ENCODE measurements at places on chromosomes 7 and 10.

DNA sequence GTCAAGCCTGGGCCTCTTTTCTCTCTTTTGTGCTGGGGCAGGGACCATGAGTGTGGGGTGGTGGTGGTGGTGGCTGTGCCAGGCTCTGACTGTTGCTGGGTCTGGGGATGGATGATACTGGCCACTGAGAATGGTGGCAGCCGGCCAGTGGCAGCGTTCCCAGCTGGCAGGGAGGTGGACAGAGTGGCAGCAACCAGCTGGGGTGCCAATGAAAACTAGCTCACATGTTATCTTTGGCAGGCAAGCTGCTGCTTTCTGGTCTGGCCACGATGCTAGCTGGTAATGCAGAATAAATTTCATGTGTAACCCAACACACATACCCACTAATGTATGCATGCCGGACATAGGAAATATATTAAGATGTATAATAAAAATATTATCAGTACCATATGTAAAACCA, 95.0 kb upstream of the SLC26A5 start:
- DNase-seq, result no peak

DNA sequence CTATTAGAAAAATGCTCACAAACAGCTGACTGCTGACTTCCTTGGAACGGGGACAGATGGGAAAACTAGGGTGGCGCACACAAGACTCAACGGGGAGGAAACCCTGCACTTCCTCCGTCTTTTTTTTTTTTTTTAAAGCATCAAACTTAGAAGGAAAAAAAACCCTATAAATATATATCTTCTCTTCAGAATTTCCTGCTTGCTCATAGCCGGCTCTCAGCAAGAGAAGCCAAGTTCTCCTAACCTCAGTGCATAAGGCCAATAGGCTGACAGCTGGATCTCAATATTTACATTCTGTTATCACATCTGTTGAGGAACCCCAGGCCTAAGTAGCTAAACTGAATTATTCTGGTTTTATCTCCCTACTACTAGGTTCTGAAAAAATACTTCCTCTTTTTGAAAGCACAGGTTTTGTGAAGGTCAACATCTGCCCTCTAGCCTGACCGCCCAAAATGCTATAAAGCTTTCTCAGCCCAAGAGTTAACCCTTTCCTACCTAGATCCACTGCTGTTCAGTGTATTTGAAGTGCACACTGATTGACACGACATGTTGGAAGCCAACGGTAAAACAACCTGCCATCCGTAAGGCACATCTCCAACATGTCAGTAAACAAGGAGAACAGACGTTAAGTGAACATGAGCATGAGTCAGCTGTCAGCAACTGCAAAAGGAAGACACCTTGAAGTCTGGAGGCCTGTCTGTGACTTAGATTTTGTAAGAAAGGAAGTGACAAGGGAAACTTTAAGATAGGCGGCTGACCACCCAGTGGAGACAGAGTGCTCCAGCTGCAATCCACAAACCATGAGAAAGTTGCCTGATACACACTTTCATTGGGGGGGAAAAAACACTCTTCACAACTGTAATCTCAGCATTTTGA, 83.8 kb downstream of the EBLN1 start:
- no peak for DNase-seq

GRCh38 chr7:158680754-158681153, 23.9 kb downstream of the NCAPG2 start:
- no peak for DNase-seq

GRCh38 chr10:101489355-101489754, 98.7 kb downstream of the POLL start:
- no peak for DNase-seq

- no peak for DNase-seq
Measured at GRCh38 chr10:60290558-60290957, 99.1 kb downstream of the ANK3 start.

- DNase-seq, result no peak
Measured at GRCh38 chr7:157472311-157473050, 135.7 kb downstream of the DNAJB6 start.

- no peak for DNase-seq
Measured at GRCh38 chr10:120515741-120516140, 58.7 kb downstream of the PLPP4 start.

DNA sequence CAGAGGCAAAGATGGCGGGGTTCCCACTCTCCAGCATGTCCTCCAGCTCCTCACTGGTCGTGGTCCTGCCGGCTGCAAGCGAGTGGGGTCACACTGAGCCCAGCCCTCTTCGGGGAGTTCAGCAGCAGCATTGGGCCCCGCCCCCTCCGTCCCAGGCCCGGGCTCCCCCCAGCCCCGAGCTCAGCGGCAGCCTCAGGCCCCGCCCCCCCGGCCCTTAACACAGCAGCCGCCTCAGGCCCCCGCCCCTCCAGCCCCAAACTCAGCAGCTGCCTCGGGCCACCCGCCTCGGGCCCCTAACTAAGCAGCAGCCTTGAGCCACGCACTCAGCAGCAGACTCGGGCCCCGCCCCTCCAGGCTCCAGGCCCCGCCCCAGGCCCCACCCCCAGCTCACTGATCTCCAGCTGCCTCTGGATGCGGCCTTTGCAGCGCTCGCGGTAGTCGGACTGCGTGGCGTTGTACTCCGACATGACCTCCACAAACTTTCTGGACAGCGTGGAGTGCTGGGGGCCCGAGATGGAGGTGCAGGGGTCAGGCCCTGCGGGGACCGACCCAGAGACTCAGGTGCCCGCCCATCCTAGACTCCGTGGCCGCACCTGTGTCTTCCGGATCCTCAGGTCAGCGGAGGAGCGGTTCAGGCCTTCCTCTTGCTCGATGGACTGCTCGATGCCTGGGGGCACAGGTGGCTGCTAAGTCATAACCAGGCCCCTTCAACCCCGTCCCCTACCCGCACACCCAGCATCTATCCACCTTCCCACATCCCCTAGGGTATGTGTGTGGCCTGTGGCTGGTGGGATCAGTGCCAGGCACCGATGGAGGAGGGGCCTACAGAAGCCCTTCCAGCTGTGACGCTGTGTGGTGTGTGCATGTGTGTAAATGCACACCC, 15.5 kb downstream of the STX1A start:
- DNase-seq, result peak; percentile 74

GRCh38 chr10:98338896-98339295, 70.9 kb upstream of the LOXL4 start:
- no peak for DNase-seq

- no peak for DNase-seq
Measured at GRCh38 chr7:122018032-122018431, 126.0 kb downstream of the AASS start.

GRCh38 chr7:128155100-128155740, 85.9 kb upstream of the LEP start:
- no peak for DNase-seq

- no peak for DNase-seq
Measured at GRCh38 chr7:124022551-124022950, 10.3 kb downstream of the TMEM229A start.

DNA sequence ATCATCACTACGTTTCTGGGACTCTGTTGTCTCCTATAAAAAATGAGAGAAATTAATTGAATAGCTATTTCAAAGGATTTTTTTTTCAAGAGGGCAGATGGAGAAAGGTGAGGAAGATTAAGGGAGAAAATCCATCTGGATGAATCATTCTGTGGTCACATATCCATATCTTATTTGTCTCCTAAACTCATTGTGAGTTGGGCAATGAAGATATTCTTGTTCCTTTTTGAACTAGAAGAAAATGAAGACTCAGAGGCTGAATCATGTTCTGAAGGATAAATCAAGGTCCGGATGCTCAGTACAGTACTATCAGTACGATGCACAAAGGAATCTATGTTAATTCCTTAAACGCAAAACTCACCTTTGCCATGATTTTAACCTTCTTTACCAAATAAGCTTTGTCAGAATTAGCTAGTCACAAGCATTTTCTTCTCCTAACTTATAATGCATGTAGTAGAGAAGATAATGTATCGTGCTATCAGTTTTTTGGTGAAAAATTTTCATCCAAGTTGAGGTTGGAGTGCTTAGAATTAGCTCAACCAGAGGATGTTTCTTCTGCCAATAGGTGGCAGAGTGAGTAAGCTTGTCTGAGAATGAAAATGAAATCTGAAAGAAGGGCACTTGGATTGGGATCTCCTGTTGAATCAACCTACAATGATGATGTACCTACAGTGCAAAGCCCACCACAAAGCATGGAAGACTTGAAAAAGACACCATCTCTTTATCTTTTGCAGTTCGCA, 446.9 kb downstream of the KIF20B start:
- peak; percentile 7 for DNase-seq

- DNase-seq, result no peak
Measured at GRCh38 chr7:115221456-115221855, 299.6 kb downstream of the MDFIC start.

- no peak for DNase-seq
Measured at GRCh38 chr7:105195891-105196290, 181.9 kb downstream of the KMT2E start.

DNA sequence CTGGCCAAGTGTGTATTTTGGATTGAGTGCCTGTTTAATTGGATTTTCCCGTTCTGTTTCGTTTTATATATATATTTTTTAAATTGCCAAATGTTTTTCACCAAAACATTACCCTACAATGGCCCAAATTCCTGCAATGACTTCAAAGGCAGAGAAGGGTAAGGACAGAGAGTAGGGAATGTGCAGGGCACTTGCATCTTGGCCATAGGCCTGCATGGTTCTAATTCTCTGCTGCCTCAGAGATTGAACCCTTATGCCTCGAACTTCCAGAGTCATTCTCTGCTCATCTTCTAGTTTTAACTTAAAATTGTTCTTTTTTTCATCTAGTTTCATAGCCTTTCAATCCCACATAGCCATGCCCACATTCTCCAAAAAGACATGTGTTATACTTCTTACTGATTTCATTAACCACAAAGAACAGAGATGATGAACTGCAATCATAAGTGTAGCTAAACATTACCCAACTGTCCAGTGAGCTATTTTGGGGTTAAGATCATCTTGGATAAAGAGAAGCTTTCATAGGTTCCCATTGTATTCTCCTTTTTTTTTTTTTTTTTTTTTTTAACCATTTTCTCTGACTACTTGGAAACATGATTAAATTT, 177.6 kb downstream of the PLXDC2 start:
- no peak for DNase-seq

GRCh38 chr7:70416347-70416985, 715.5 kb upstream of the GALNT17 start:
- DNase-seq, result no peak

- DNase-seq, result no peak
Measured at GRCh38 chr10:36087006-36088005, 445.2 kb upstream of the FZD8 start.

GRCh38 chr10:119651514-119652360, 557 bp downstream of the BAG3 start:
- no peak for DNase-seq

GRCh38 chr7:25429731-25430130, 201.4 kb upstream of the NPVF start:
- no peak for DNase-seq

- no peak for DNase-seq
Measured at GRCh38 chr10:4034907-4035598, 250.0 kb upstream of the KLF6 start.

DNA sequence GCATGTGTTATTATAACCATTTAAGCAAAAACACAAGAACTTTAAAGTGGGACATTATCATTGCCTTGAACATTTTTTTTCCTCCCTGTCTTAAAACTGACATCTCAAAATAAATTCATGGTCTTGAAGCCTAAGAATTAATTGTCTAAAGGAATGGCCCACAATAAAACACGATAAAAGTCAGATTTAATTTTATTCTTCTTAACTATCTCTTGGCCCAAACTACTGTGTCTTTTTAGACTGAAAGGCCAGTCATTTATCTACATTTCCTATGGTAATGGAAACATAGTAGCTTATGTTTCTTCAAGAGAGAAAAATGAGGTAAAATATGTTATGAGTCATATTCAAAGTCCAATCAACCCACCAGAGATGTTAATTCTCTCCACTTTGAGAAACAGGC, 24.4 kb upstream of the ETV1 start:
- DNase-seq, result no peak

GRCh38 chr7:33400214-33400538, 270.8 kb downstream of the BBS9 start:
- DNase-seq, result no peak

- DNase-seq, result no peak
Measured at GRCh38 chr7:152130658-152131590, 105.5 kb downstream of the GALNT11 start.

- DNase-seq, result no peak
Measured at GRCh38 chr10:22356324-22356873, 11.1 kb downstream of the SPAG6 start.

DNA sequence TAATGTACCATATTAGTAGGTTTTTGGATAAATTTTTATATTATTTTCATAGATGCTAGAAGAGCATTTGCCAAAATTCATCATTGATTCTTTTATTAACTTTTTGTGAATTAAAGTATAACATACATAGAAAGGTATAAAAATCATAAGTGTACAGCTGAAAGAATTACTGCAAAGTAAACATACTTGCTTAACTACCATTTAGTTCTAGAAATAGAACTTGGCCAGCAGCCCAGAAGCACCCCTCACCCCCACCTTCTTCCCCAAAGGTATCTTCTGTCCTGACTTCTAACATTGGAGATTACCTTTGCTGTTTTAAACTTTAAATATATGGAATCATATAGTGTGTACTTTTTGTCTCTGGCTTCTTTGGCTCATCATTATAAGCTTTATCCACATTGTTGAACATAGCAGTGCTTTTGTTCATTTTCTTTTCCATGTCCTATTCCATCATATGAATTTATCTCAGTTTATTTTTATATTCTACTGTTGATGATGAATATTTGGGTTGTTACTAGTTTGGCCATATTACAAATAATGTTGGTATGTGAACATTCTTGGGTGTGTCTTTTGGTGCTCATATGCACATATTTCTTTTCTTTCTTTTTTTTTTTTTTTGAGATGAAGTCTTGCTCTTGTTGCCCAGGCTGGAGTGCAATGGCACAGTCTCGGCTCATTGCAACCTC, 142.8 kb downstream of the ADK start:
- peak; percentile 5 for DNase-seq

DNA sequence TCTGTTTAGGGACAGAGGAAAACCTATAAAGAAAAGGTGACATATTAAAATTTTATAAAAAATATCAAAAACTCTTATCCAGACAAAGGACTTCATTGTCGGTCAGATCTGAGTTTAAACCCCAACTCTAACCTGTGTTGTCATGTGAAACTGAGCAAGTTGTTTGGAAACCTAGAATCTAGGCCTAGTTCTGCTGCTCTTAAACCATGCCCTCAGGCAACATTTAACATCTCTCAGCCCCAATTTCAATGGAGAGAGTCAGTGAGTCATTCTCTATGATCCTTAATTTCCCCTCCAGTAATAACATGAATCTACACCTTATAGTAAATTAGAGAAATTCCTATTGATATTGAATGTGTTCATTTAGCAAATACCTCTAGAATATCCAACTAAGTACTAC, 192.3 kb downstream of the IMMP2L start:
- no peak for DNase-seq
